ENCODE measurements at places on chromosomes 12 and 14.

DNA sequence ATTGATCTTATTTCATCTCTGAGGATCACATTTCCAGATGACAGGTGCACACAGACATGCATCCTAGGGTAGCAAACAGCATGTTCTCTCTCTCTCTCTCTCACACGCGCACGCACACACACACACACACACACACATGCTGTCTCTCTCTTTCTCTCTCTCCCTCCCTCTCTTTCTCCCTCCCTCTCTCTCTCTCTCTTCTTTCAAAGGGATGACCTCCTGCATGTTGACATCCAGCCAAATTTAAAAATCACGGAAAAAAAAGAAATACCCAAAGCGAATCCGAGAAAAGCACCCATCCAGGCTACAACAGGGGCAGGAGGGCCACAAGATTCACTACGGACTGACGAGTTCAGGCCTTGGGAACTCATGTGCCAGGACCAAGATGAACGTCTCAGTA lies 2.3 kb downstream of the KSR2 start:
- H3K27me3 ChIP-seq = peaks cover 85% of the 10 kb centered on the region
- no peak overlapping the region for H3K27ac ChIP-seq
- no peak overlapping the region for H3K4me3 ChIP-seq

DNA sequence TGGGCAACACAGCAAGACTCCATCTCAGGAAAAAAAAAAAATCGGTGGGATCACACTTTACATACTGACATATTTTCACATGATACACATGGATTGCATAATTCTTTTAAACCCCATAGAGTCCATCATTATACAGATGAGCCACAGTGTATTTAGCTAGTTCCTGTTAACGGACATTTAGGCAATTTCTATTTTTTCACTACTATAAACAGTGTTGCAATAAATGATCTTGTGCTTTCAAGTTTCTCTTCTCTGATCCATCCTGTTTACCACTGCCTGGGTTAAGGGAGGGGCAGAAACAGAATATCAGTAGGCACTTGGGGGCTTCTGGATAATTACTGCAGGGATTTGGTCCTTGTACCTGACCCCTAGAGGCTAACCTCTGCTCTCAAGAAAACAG lies 43.4 kb upstream of the SPTLC2 start:
- no peaks in the 10 kb centered on the region for H3K27me3 ChIP-seq
- H3K36me3 ChIP-seq = no peaks in the 10 kb centered on the region
- DNase-seq = no peak

- DNase-seq = no peak
- H3K27me3 ChIP-seq = no peaks in the 10 kb centered on the region
- no peak overlapping the region for H3K4me3 ChIP-seq
- peaks cover 19% of the 10 kb centered on the region for H3K36me3 ChIP-seq
These were observed 2.6 kb upstream of the TRMT61A start for GRCh38 chr14:103526247-103526913.

DNA sequence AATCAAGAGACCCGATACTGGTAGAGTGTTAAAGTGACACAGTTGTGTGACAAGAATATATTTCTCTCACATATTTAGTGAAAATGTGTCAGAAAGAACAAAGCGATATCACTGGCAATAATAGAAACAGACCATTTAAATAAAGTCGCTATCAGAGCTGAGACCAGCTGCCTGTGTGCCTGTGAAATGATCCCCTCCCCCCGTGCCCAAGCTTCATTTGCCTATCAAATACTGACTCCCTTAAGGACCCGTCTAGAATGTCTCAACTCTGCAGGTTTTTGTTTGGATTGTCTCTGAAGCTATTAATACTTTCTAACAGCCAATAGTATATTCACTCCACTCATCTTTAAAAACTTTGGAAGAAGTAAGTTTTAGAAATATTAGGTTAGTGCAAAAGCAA lies 98.9 kb downstream of the EGLN3 start:
- no peaks in the 10 kb centered on the region for H3K36me3 ChIP-seq
- no peaks in the 10 kb centered on the region for H3K27me3 ChIP-seq
- H3K4me1 ChIP-seq = no peaks in the 10 kb centered on the region
- no peak for DNase-seq

- peaks cover 14% of the 10 kb centered on the region for H3K4me1 ChIP-seq
- DNase-seq = no peak
- H3K27me3 ChIP-seq = peaks cover 43% of the 10 kb centered on the region
- no peak overlapping the region for H3K4me3 ChIP-seq
- no peaks in the 10 kb centered on the region for H3K36me3 ChIP-seq
These were observed 79.0 kb upstream of the GNG2 start for GRCh38 chr14:51781381-51781780.
